Fibroblast of skin of abdomen (primary cell): ENCODE measurements at places on chromosomes 13 and 19.

GRCh38 chr13:30857636-30858035, 48.4 kb upstream of the MEDAG start:
- no peak for DNase-seq

DNA sequence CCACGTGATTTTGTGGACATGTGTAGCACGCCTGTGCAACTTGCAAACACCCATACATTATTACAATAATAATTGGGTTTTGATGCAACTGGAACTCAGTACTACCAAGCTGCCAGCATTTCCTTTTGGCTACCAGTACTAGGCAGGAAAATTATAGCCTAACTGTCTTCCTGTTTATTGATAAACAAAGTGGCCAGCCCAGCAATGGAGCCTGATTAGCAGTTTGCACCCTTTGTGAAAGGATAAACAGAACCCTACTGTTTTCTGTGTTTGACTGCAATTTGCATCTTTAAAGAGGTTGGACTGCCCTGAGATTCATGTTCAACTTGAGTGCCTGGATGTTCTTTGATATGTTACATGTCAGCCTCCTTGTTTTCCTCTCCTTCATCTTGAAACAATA, 173.9 kb downstream of the ZIC5 start:
- no peak for DNase-seq

DNA sequence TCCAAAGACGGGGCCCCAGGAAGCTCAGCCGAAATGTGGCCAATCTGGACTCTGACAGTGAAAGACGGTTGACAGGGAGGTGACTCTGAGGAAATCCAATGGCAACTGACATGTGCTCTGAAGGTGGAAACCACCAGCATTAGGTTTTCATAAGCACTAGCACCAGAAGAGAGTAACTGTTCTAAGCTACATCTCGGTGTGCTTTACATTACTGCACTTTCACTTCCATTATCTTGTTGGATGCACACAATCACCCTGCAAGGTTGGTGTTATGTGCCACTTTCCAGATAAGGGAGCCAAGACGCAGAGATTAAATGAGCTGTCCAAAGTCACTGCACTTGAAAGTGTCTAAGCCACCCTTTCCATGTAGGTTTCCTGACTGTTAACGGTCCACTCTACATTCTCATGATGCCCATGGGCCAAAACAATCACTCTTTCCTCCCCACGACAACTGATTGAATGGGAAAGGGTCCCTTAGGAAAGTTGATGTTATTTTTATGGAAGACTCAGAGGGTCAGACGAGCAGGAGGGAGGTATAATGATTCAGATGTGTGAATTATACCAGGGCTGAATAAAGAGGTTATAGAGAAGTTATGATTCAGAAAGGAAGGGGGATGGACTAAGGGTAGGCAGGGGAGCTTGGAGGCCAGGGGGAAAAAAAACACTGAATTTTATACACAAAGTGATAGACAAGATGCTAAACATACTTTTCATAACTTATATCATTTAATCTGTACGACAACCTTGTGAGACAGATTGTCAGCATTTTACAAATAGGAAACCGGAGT, 52.8 kb downstream of the RUBCNL start:
- no peak for DNase-seq

GRCh38 chr19:29952646-29953045, 10.6 kb downstream of the URI1 start:
- no peak for DNase-seq

DNA sequence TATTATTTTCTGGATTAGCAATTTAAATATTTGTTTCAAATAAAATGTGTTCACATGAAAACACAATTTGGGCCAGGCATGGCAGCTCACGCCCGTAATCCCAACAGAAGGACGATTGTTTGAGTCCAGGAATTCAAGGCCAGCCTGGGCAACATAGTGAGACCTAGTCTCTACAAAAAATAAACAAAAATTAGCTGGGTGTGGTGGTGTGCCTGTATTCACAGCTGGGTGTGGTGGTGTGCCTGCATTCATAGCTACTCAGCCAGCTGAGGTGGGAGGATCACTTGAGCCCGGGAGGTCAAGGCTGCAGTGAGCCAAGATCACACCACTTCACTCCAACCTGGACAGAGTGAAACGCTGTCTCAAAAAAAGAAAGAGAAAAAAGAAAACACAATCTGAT, 46.4 kb downstream of the KPNA3 start:
- DNase-seq, result no peak

DNA sequence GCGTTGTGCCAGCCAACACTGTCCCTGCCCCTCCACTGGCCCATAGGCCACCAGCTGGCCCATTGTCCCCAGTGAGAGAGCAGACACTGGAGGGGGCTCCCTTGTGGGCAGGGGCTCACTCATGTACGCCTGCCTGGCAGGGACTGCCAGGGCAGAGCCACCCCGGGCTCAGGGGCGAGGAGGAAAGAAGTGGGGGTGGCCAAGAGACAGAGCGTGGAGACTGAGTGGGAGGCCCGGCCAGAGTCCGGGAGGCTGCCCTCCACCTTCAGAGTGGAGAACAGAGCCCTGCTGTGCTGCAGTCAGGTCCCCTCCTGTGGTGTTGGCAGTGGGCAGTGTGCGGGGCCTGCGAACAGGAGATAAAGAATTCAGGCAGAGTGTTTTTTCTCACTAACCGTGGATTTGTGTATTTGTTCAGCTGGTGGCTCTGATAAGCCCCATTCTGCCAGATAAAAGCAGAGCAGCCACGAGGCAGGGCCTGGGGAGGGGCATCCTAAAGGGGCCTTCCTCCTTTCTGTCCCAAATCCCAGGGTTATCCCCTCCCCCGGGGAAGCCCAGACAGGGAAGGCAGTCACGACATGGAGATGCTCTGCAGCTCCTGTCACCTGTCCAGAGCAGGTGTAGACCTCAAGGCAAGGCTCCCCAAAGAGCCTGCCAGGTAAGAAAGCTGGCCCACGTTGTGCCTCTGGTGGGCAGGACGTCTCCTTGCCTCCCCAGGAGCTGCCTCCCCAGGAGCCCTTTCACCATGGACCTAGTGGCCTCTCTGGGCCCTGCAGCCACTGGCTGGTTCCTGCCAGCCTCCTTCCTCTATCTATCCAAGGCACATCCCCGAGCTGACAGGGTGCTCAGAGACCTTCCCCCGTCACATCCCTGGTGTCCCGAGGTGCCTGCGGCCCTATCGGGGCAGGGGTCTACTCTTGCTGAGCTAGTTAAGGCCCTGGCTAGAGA, 33.0 kb downstream of the LYL1 start:
- DNase-seq, result no peak
